NCI-H510A treated with DMSO at 0.1 percent for 48 hours (cell line): ENCODE measurements at places on chromosomes 12 and 14.

GRCh38 chr12:27383429-27384260 lies 51.0 kb downstream of the BMAL2 start:
- DNase-seq, result peak; percentile 34

DNA sequence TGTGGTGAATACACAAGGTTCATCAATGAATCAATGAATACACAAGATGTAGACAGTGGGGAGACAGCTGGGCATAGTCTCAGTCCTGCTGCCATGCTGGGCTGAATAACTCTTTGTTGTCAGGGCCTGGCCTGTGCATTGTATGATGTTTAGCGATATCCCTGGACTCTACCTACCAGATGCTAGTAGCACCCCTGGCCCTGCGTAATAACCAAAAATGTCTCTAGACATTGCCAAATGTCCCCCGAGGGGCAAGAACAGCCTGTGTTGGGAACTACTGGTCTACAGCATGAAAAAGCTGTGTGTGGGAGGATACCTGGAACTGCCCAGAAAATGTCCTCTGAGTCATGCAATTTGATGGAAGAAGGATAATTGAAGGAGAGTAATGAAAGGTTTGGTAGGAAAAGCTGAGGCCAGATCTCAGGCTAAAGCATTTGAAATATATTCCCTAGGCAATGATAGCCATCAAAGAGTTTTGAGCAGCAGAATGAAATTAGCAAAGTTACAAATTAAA lies 128.2 kb downstream of the TMEM30B start:
- DNase-seq, result no peak

- DNase-seq, result no peak
Observed at GRCh38 chr12:14264778-14265177, 100.7 kb upstream of the ATF7IP start.

- no peak for DNase-seq
Observed at GRCh38 chr12:129607301-129607700, 296.5 kb downstream of the TMEM132D start.

DNA sequence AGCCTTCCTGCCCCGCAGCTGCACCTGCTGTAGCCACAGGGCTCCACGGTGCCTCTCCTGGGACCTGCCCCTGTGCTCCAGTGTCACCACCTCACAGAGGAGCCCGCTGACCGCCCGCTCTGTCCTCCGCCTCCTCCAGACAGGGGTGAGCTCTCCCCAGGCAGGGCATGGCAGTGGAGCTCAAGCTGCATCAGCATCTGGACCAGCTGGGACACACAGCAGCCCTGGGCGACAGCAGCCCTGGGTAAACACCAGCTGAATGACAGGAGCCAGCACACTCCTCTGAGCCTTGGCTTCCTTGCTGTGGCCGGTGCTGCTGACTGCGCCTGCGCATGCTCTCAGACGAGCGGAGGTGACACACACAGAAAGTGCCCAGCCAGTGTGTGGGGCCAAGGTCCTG lies 22.0 kb downstream of the CHGA start:
- DNase-seq, result no peak

- no peak for DNase-seq
Observed at GRCh38 chr14:31261859-31262731, 54.5 kb upstream of the HECTD1 start.

DNA sequence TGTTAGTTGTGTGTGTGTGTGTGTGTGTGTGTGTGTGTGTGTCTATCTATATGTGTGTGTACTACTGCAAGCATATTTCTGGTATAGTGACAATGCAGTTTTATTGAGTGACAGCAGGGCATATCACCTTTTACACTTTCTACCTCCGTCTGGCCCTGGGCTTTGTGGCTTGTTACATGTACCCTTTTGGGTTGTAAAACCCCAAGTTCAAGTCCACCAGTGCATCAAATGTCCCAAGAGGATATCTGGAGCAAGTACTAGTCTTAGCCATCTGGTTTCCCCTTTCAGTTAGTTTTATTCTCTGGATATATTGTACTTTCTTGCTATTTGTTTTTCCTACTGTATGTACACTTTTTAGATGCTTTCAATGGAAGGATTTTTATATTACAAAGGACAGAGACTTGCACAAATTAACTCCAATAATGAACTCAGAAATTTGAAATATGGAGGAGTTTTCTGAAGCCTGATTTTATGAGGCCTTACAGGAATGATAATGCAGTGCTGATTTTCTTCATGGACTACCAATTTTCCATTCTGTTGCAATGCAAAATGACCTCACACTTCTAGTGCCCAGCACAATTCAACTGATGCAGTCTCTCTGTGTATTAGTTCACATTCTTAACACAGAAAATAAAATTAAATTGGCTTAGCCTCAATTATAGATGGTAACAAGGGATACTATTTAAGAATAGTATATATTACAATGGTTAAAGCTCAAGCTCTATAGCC lies 29.1 kb downstream of the SLC16A7 start:
- no peak for DNase-seq

- no peak for DNase-seq
Observed at GRCh38 chr12:74725154-74725553, 187.5 kb downstream of the ATXN7L3B start.

- no peak for DNase-seq
Observed at GRCh38 chr14:64238049-64238448, 56.1 kb downstream of the ESR2 start.

DNA sequence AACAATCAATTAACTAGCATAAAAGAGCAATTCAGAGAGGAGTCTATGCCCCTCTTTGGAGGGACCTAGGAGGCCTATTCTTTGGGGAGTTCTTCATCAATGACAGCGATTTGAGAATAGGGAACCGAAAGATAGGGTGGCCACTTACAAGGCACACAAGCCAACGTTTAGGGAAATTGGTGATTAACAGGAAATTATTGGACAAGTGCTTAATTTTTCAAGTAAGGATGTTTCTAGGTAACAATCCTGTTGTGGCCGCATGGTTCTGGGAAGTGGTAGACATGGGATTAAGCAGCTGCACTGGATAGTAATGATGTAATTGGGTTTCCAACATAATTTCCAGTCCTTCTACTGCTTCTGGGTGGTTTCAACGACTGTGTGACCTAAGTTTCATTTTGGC lies 83.2 kb downstream of the HMGA2 start:
- no peak for DNase-seq

DNA sequence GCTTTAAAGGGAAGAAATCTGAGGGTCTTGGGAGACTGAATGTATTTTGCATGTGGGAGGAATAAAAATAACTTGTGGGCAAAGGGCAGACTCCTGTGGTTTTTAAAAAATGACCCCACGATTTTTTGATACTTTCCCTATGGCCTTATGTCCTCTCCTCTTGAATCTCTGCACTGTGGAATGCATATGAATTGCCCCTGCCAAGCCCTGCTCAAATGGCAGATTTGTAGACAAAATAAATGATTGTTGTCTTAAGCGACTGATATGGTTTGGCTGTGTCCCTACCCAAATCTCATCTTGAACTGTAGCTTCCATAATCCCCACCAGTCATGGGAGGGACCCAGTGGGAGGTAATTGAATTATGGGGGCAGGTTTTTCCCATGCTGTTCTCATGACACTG lies 223.8 kb downstream of the DACT1 start:
- no peak for DNase-seq

- peak; percentile 97 for DNase-seq
Observed at GRCh38 chr14:72926292-72927028, at the start of gene DCAF4. Gene DCAF4, plus strand, starts transcription at chr14:72926464. Its CDS starts 11,515 bp downstream, at chr14:72937979.

DNA sequence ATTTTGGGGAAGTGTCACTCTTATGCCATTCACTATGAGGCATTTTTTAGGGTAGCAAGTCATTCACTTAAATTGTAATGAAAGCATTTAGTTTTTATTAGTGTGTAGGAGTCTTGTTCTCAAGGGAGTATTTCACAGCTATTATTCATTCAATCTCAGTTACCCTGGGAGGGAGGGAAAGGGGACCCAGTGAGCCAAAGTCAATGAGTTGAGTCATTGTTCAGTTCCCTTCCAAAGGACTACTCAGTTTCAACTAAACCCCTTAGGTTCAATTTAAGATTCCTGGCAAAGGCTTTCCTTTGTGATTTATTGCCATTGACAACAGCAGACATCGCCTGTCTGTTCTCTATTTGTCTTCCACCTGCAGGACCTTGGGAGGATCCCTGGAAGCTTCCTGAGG lies 29.3 kb upstream of the RASSF8 start:
- no peak for DNase-seq

DNA sequence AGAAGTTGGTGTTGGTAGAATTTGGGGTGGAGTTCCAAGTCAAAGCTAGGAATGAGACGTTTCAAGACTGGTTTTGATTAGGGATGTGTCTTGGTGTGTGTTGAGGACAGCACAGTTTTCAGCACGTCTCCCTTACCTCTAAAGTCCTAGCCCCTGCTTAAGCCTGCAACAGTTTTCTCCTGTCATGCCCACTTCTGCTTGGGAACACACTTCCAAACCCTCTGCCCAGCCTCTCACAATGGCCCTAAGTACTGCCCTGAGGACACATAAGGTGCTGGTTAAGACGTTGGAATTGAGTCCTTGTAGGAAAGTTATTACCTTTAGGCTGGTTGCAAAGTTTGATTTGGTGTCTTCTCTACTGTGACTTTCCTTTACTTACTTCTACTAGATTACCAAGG lies 710 bp upstream of the BMAL2 start:
- DNase-seq, result no peak

GRCh38 chr14:36771028-36771640 lies 109.5 kb downstream of the PAX9 start:
- DNase-seq, result peak; percentile 87

- DNase-seq, result no peak
Observed at GRCh38 chr14:99026471-99026870, 245.5 kb downstream of the BCL11B start.

GRCh38 chr12:67268335-67268895 lies 743 bp upstream of the CAND1 start:
- no peak for DNase-seq
